ENCODE measurements at places on chromosomes 2 and 18. TPM values are rescaled to one million over a fixed set of nuclear protein-coding genes. Genes with fewer than 3 reads are reported as not detected.

DNA sequence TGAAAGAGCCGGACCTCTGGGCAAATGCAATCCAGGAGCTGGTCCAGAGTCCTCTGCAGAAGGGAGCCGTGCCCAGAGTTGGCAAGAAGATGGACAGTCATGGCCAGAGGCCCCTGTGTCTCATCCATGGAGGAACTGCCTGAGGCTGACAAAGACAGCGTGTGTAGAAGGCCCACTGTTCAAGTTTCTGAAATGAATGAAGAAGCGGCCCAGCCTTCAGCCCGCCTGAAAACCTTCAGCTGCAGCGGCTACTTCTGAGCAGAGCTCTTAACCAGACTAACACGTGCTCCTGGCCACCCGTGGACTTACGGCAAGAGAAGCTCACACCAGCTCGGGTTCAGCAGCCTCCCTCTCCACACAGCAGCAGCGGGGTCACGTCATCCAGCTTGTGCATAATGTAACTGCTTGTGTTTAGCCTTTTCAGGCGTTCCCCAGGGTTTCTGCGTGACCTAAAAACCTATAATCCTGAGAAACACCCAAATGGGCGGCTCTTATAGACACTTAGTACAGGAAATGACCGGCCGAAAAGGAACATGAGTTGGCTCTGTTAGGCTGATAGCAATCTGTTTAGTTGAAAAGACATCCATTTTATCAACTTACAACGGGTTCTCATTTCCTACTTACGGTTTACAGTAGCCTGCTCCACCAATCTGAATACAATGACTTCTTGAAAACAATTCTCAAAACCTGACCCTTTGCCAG is at the start of gene FAM124B:
Gene FAM124B (minus strand): TSS at position 467 of the 702 bp plus-strand sequence. CDS start 339 bp downstream, at position 128.
- peak; percentile 81 for DNase-seq

The GALR1 gene
- not detected for total RNA-seq

The TUBB8B gene
- total RNA-seq: not detected

DNA sequence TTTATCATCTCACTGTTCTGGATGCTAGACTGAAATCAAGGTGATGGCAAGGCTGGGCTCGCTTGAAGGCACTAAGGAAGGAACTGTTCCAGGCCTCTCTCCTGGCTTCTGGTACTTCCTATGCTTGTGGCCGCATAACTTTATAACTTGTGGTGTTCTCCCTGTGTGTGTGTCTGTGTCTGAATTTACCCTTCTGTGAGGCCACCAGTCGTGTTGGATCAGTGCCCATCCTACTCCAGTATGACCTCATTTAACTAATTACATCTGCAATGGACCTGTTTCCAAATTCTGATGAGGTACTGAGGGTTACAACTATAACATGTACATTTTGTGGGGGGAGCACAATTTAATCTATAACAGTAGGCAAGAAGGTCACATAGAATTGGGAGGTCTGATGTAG is 41.6 kb downstream of the LYPD6B start:
- peak; percentile 32 for DNase-seq

DNA sequence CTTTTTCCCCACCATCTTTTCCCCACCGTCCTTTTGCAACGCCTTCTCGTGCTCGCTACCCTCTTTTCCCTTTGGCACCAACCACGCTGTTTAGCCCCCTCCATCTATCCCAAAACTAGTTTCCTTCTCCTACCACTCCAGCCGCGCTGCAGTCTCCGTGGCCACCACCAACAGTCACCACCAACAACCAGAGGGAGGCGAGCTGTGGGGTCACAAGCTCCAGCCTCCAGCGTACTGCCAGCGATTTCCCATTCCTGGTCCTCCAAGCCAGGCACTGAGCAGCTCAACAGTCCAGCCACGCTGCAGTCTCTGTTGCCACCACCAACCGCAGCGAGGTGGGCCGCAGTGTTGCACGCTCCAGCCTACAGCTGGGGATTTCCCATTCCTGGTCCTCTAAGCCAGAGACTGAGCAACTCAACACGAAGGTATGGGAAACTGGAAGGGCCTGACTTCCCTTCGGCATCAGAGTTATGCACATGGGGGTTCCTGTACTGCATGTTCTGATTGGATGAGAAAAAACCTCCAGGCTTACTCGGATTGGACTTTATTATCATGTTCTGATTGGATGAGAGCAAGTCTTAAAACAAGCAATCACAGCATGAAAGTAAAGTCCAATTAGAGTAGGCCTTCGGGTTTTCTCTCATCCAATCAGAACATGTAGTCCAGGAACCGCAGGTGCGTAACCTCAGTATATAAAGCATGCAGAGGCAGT is 42.3 kb upstream of the IMP4 start:
- no peak for DNase-seq

The DLGAP1 gene
- total RNA-seq: 0.51 TPM

DNA sequence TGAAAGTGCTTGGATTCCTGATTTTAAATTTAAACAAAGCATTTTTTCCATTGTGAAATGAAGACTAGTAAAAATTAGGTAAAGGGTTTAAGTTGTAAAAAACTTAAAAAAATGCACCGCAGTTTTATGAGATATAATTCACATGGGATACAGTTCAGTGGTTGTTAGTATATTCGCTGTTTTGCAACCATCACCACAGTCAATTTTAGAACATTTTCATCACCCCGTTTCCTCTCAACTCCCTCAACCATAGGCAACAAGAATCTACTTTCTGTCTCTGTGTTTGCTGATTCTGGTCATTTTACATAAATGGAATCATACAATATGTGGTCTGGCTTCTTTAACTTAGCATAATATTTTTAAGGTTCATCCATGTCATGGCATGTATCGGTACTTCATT is 4.0 kb downstream of the DGKD start:
- no peak for DNase-seq

The PROC gene
- not detected for total RNA-seq

DNA sequence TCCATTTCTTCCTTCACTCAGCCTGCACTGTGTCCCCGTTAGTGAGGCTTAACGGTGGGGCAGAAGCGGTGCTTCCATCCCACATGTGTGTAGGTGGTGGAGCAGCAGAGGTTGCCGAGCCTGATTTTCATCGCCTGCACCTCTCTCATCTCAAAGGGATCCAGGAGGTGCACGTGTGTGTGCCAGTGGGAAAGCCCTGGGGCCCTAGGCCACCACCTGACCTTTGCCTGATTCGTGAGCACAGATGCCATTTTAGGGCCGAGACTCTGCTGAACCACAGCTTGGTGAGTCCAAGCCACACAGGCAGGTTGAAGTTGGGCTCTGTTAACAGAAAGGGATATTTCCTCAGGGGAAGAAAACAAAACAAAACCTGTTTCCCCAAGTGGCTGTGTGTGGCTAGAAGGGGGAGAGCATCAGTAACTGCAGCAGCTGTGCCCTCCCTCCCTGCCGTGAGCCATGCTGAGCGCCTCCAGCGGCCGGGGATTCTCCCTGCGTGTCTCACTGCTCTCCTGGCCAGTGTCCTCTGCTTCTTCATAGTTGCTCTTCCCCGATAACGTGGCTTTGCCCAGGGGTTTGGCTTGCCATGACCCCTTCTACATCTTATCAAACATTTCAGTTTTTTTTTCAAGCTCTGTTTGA is 81.5 kb downstream of the MAPRE2 start:
- DNase-seq: no peak

GRCh38 chr2:180978903-180979748 is 1.3 kb upstream of the UBE2E3 start:
- DNase-seq: peak; percentile 53

GRCh38 chr2:10305254-10305635 is 2.5 kb downstream of the HPCAL1 start:
- DNase-seq: peak; percentile 42

The FHOD3 gene
- total RNA-seq: 3.1 TPM

The RND3 gene
- total RNA-seq: 559 TPM

DNA sequence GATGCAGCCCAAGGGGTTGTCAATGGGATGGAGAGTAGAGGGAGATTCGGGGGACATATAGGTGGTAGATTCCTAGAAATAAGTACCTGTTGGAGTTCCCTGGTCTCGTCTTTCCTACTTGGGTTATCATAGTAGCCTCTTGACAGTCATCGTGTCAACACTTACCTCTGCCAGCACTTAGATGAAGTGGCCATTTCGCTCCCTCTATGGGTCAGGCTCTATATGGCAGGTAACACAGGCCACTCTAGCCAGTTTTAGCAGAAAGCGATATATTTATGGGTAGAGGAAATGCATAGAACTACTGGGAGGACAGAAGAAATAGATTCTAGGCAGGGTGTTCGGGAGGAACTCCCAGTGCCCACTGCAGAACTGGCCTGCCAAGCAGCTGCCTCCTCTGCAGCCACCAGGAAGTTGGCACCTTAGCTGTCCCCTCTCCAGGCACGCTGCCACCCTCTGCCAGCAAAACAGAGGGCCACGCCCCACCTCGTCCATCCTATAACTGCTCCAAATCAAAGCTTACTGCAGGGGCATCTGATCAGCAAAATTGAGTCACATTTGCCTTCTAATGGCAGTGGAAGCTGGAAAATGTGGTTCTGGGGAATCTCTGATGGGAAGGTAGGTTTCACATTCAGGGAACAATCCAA is 181.3 kb downstream of the INSIG2 start:
- no peak for DNase-seq

DNA sequence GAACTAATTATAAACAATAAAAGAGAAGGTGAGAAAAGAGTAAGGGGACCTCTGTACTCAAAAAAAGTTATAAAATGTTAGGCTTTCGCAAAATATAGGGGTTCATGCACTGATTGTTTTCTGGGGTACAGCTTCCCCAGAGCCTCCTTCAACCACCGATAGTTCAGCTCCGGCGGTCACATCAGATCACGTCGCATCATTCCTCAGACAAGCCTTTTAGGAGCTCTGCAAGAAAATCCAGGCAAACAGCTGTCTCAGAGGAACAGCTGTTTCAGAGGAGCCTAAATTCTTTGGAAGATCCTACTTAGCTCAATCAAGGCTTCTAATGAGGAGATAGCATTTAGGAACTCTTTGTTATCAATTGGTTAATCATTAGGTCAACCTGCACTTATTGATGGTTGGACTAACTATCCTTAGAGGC is 78.7 kb downstream of the MYCN start:
- DNase-seq: no peak

The THOC1 gene
- total RNA-seq: 33.9 TPM

DNA sequence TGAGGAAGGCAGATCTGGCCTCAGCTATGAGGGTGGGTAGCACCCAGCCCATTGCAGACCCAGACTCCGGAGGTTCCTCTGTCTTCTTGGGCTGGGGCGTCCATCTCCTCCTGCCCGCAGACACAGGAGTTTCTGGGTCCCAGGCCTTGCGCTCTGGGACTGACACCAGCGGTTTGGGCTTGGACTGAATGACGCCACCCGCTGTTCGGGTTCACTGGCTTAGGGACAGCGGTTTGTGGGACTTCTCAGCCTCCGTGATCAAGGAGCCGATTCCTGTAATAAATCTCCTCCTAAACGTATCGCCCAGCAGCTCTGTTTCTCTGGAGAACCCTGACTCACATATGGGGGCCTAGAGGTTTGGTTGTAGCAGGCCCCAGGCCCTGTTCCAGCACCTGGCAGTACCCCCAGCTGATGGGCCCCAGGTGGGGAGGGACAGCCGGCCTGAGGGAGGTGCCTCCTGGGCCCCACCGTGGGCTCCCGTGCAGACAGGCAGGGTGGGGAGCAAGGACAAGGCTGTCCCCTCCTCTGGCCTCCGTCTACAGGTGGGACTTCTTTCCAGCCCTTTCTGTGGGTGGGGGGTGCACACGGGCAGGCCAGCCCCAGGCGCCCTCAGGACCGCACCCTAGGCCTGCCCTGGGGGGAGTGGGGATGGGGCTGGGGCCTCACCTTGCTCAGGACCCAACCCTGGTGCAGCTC is 4.5 kb upstream of the AQP12A start:
- no peak for DNase-seq

The TUBA3D gene
- total RNA-seq: not detected

The FRZB gene
- 2.0 TPM for total RNA-seq

DNA sequence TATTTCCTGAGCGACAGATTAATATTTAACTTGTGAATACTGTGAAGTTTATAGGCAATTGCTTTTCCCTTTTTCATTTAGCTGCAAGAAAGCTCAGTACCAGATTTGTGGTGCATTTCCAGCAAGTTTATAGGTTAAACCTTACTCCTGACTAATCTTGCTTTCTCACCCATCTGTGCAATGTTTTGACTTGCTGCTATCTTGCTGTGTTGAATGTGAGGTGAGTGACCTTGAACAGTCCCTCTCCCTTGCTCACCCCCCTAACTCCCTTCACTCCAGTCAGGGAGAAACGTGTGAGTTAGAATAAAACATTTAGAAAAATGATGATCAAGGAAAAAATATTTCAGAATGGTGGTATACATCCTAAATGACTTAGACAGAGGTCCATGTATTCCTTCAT is 39.8 kb upstream of the PARD3B start:
- DNase-seq: peak; percentile 18

The TNFRSF11A gene
- 0.66 TPM for total RNA-seq

The NAGK gene
- 50.4 TPM for total RNA-seq
